ENCODE measurements at places on chromosomes 2 and 18. TPM values are rescaled to one million over a fixed set of nuclear protein-coding genes. Genes with fewer than 3 reads are reported as not detected.

DNA sequence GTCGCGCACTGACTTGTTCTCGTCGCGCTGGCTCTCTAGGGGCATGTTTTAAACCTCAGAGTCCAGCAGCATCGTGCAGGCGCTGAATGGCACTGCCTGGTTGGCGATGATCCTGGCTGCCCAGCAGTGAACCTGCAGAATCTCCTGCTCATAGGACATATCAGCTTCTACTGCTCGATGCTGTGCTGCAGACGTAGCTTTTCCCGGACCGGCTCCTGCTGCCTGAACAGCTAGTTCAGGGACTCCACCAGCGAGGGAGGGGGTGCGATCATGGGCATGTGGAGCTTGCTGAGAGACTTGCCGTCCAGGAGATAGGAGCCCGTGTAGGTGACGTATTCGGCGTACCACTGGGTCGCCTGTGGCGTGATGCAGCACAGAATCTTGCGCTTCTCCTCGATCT lies 890.0 kb upstream of the LRRTM1 start:
- no peak for ATAC-seq

- no peak for ATAC-seq
These were observed 16.9 kb upstream of the TEX44 start for GRCh38 chr2:231575612-231576256.

- peak; percentile 71 for ATAC-seq
These were observed at the start of gene SNTG2 for GRCh38 chr2:950080-950966. TSS of gene SNTG2 (plus strand) at chr2:950849. CDS start at chr2:950997, 148 bp downstream.

GRCh38 chr2:215882689-215883088 lies 130.7 kb downstream of the MREG start:
- ATAC-seq: no peak

DNA sequence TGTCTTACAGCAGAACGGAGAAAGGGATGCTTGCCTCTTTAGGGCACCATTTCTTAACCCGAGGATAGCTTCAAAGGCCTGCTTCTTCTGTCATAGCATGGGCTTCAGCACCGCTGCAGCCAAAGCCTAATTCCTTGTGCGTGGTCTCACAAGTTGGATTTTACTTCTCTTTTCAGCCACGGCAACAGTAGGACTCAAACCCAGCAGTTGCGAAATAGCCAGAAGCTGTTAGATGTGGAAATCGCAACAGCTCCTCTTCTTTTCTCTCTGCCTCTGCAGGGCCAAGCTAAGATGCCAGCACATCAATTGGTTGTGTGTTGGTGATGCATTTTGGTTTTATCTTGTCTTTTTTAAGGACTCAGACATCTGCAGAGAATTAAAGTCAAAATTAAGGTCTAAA lies 3.1 kb downstream of the NRXN1 start:
- no peak for ATAC-seq

GRCh38 chr2:221530653-221531037 lies 41.5 kb downstream of the EPHA4 start:
- no peak for ATAC-seq

GRCh38 chr2:170643346-170643745 lies 71.8 kb upstream of the SP5 start:
- no peak for ATAC-seq

GRCh38 chr2:27572439-27572838 lies 10.4 kb upstream of the ZNF512 start:
- no peak for ATAC-seq

- ATAC-seq: no peak
These were observed 242.6 kb downstream of the PHLPP1 start for GRCh38 chr18:62957885-62958472.

DNA sequence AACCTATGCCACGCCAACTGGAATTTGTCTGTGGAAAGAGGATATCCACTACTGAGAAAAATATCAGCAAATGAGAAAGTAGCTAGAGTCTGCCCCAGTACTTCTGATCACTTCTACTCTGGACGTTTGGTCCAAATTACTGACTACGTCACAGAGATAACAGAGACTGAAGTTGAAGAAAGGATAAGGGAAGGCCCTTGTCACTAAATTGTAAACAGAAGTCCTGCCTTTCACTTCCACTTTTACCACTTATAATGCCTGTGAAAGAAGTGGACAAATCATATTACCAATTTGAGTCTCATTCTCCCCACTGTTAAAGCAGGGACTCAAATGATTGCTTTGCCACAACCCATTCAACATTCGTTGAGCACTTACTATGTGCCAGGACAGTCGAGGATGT lies 173.9 kb upstream of the ERBB4 start:
- ATAC-seq: no peak

DNA sequence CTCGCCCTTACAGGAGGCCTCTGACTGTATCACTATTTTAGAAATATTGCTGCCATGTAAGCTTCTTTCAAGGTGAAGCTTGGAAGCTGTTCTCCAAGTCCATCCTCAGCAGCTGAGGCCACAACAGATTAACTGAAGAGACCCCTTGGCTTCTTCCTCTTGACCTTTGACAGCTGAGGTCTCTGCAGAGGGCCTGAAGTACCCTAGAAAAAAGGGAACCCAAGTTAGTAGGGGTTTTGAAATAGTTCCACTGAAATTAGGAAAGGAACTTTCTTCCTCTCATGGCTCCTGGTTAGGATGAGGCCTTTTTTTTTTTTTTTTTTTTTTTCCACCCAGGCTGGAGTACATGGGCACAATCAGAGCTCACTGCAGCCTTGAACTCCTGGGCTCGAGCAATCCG lies 15.5 kb upstream of the IHH start:
- no peak for ATAC-seq

GRCh38 chr18:79547413-79548076 lies 132.1 kb upstream of the CTDP1 start:
- ATAC-seq: no peak

- no peak for ATAC-seq
These were observed 44.1 kb upstream of the RND3 start for GRCh38 chr2:150531591-150531990.

DNA sequence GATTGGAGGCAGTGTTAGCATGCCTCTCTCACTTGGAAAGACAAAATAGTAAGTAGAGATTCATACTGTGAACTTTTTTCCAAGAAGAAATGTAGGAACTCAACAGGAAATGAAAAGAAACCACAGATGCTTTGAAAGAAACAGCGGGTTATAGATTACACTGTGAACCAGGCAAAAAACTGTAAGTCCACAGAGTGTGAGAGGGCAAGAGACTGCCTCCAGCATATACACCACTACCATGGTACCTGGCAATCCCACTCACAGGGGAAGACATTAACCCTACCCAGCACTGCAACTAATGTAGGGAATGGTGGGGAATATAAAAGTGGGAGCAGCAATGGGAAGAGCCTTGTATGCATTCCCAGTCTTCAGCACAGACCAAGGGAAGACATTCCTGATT lies 150.6 kb upstream of the GALNT5 start:
- no peak for ATAC-seq

DNA sequence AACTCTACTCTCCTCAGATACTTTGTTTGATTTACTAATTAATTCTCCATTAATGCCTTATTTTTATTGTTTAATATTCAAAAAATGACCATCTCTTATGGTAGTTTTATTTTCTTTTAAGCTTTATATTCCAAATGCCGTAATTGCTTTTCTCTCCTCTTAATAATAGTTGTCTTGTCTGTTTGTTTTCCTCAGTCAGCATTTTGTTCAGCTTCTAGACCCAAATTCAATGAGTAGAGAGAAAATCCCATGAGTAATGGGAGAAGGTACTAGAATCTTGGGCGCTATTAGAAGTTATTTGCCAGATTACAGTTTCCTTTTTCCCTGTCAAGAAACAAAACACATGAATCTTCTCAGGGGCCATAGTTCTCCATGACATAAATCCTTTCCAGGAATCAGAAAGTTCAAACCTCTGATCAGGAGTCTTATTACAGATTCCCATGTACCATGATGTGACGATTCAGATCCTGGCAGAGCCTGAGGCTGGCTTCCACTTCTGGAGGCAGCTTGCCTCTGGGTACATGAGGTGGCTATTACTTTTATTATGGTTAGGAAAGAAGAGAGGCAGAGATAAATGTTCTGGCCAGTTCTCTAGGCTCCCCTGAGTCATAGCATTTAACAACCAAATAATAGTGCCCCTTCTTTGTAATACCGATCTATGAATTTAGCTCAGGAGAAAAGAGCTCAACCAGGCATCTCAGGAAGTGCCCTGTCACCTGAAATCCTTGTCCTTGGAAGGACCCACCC lies 485.1 kb upstream of the SETBP1 start:
- no peak for ATAC-seq

DNA sequence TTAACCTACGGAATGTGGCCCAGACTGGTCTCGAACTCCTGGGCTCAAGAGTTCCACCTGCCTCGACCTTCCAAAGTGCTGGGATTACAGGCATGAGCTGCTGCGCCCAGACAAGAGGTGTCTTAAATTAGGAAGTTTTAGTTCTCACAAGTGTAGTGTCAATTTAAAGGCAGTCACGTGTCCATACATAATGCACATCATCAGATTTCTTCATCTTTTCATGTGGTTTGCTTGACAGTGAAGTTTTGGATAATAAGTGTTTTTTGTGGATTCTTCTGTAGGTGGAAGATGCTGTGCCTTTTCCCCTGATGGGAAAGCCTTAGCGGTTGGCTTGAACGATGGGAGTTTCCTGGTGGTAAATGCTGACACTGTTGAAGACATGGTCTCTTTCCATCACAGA lies 147.5 kb downstream of the RTN4 start:
- ATAC-seq: no peak

GRCh38 chr2:26144031-26144430 lies 28.9 kb upstream of the GAREM2 start:
- no peak for ATAC-seq

- peak; percentile 73 for ATAC-seq
These were observed 1.5 kb downstream of the PXDN start for GRCh38 chr2:1742681-1743395.

DNA sequence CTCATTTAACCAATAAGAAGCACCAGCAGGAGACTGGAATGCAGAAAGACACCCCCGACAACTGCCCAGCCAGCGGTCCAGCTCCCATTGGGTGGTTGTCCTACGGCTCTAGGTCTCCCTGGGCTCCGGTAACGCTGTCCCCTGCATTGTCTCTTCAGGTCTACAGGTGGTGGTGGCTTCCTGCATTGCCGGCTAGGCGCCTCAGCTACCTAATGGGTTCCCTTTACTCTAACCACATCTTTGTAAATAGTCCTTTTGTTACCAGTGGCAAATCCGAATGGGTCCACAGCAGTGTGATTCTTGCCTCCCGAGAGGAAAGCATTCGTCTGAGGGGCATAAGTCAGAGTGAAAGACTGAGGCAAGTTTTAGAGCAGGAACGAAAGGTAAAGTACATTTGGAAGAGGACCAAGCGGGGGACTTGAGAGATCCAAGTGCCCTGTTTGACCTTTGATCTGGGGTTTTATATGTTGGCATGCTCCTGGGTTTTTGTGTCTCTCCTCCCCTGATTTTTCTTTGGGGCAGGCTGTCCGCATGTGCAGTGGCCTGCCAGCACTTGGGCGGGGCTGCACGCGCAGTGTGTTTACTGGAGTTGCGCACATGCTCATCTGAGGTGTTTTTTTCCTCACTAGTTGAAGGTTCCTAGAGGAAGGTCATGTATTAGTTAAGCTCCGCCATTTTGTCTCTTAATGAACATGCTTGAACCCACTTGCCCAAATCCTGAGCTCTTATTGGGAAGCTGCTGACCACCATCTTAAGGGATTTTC lies 11.0 kb downstream of the FABP1 start:
- no peak for ATAC-seq

DNA sequence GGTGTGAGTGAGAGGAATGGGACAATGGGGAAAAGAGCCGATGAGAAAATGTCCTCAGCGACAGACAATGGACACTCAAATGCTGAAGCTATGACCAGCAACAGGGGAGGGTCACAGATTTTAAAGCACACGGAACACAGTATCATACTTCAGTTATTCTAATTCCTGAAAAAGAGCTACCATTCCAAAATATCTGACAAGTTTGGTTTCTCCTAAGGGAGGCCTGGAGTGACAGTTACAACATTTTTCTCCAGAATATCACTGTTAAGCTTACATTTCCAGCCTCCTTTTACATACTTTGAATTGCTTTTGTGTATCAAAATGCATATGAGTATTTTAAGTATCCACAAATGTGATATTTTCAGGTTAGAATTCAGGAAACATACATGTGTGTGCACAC lies 321.6 kb upstream of the THUMPD2 start:
- ATAC-seq: no peak

DNA sequence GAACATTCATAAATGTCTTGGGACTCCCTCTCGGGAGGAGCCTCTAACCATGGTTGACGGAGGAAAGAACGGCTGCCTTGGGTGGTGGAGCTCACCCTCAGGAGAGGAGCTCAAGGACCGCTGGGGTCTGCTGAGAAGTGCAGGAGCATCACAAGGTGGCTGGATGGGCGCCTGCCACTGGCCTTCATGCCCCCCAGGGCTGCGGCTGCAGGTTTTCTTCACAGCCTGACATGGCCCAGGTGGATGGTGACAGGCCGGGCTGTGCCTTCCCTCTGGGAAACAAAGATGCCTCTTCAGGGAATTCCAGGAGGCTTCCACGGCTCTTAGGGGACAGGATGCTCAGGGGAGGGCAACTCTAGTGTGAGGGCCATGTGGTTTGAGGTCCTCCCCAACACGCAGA lies 119.5 kb upstream of the PXDN start:
- ATAC-seq: no peak

DNA sequence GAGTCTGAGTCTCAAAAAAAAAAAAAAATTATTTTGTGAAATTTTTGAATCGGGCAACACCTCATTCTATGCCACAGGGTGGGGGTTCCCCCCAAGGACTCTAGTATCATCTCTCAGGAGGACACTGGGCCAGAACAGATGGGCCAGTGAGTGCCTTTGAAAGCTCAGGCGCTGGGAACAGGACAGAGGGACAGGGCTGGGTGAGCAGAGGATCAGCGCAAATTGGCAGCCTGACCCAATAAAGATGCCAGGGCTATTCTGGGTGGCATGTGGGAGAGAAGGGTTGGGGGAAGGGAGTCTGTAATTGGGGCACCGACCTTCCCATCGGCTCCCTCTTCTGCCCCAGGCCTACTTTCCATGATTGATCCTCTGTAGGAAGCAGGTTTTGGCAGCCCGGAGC lies 44.0 kb downstream of the KIF3C start:
- no peak for ATAC-seq

- ATAC-seq: no peak
These were observed 25.1 kb upstream of the CREB1 start for GRCh38 chr2:207504513-207505170.

The LCT gene
- 0.15 TPM for total RNA-seq

The ZNF892 gene
- 2.7 TPM for total RNA-seq

The GKN2 gene
- total RNA-seq: not detected

The DSC2 gene
- 3.7 TPM for total RNA-seq

The TUBA4B gene
- not detected for total RNA-seq

The CAPN14 gene
- 0.11 TPM for total RNA-seq

The CCBE1 gene
- total RNA-seq: 4.7 TPM

The NABP1 gene
- 12.5 TPM for total RNA-seq

The PRKAG3 gene
- 0.56 TPM for total RNA-seq

The SLC9A2 gene
- 0.46 TPM for total RNA-seq

The FBXO48 gene
- 0.54 TPM for total RNA-seq

The OTOS gene
- not detected for total RNA-seq

The PDE11A gene
- 3.8 TPM for total RNA-seq

The FHOD3 gene
- 7.1 TPM for total RNA-seq

The DSG2 gene
- 6.2 TPM for total RNA-seq

All from motor neuron (in vitro differentiated cells).